Pons (tissue), 1 donor: ENCODE measurements at places on chromosomes 3 and 15.

- no peak for DNase-seq
Observed at GRCh38 chr3:127674101-127674721, 1.5 kb downstream of the ABTB1 start.

DNA sequence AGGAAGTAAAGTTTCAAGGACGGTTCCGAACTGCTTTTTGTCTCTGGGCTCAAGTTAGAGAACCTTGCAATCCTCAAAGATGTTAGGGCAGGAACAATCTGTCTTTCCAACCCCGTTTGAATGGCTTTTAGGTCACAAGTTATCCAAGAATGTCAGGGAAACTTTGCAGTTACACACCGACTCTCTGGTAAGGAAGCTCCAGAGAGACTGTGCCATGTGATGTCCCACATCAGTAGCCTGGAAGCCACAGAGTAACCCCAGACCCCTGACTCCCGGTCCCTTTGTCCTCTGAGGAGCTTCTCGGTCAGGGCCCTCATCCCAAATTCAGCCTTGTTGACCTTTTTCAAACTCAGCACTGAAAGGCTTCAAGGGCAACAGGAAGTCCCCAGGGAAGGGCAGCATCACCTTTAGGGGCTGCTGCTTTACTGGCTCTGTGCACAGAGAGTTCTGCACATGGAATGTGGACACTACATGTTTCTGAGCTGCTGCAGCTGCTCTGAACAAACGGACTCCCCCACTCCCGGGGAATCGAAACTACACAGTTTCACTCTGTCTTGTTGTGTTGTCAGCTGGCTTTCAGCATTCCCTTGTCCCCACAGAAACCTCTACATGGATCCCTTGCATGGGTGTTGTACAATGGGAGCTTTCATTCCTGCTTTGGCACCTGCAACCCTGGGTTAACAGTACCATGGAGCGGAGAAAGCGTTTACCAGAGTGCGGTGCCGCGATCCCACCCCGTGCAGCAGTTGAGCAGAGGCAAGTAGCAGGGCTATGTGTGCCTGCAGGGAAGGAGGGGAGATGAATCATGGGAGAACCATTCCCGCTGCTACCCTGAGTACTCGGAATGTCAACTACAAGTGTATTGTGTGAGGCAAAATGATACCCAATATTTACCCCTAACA, 408.2 kb upstream of the THBS1 start:
- peak; percentile 63 for DNase-seq

DNA sequence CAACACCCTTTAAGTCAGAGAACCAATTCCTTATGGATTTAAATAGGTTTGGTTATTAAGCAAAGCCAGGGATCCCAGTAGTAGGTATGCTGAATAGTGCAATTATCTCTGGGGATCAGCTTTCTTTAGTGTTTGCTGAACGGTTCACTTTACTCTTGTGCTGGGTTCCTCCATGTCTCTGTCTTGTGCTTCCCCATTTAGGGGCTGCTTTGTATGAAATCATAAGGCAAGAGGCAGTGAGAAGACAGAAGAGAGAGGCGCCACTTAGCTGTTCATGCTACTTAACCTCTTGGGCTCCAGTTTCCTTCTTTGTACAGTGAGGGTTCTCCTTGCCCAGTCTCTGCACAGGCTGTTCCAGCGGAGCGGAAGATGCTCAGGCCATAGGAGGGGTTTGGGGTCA, 3.5 kb downstream of the ST6GAL1 start:
- DNase-seq, result no peak

- no peak for DNase-seq
Observed at GRCh38 chr15:69526081-69527061, 73.8 kb downstream of the RPLP1 start.

DNA sequence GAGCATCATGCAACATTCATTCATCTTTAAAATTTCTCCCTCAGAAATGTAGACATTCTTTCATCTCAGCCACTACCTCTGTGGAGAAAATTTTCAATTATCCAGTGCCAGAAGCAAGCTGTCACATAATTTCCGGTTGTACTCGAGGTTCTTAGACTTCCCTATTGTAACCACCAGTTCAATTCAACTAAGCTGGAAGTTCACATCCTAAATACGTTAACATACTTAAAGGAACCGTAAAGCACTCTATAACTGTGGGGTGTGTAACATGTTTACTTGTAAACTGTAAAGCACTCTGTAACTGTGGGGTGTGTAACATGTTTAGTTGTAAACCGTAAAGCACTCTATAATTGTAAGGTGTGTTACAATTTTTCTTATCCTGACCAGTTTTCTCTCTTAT, 150.3 kb downstream of the PLCL2 start:
- no peak for DNase-seq

- no peak for DNase-seq
Observed at GRCh38 chr3:45994419-45995235, 997 bp downstream of the FYCO1 start.

- DNase-seq, result no peak
Observed at GRCh38 chr15:99696096-99696495, 37.1 kb downstream of the LYSMD4 start.

DNA sequence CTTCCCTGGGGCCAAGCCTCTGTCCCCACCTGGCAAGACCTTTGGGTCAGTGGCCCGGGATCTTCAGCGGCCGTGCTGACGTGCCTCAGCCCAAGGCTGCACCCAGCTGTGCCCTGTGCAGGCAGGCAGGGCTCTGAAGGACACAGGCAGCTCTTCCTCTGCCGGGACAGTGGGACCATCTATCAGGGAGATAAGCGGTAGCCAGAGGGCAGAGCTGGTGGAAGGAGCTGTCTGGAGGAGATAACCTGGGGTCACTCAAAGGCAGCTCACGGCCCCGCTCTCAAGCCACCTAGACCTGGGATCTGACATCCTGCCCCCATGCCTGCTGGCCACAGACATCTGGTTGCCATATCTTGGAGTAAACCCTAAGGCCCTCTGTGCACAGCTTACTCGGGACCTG, 27.3 kb downstream of the DUSP7 start:
- DNase-seq, result no peak

- peak; percentile 84 for DNase-seq
Observed at GRCh38 chr15:51281368-51281967, 56.9 kb downstream of the CYP19A1 start.

DNA sequence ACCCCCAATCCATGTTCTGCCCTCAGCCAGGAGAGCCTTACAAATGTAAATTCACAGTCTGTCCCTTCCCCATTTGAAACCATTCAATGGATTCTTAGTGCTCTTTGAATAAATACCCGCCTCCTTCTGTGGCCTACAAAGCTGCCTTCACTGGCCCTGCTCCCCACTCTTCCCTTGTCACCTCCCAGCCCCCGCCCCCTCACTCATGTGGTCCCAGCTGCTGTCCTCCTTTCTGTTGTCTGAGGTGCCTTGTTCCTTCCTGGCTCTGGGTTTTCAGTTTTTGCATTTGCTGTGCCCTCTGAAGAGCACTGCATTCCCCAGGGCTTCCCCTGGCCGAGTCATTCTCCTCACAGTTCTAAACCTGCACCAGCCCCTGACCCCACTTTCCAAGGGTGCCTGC, 3.2 kb downstream of the EFCAB12 start:
- DNase-seq, result no peak

DNA sequence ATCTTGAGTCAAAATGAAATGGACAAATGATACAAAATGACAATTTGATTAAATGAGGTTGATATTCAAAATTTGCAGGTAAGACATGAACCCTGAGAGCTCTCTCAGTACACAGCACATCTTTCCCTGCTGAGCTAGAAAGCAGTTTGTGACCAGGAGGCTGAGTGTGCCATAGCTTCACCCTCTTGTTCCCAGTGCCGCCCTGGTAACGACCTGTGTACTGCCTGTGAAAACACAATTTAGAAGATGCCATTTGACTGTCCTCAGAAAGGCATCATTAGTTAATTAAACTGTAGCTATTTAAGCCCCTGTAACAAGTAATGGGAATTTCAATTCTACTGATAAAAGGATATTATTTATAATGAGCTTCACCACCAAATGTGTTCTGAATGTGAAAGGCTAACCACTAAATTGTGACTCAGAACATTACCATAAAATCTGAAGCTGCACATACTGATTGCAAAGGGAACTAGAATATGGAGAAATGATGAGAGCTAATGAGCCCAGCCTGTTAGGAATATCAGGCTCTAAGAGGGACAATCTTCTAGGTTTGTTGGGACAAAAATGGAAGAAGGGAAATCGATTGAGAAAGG, 212.9 kb upstream of the ARPP21 start:
- DNase-seq, result no peak

GRCh38 chr3:141122455-141123030, 71.4 kb downstream of the SPSB4 start:
- DNase-seq, result no peak

GRCh38 chr3:78901544-78901943, 866.3 kb downstream of the ROBO1 start:
- DNase-seq, result no peak

DNA sequence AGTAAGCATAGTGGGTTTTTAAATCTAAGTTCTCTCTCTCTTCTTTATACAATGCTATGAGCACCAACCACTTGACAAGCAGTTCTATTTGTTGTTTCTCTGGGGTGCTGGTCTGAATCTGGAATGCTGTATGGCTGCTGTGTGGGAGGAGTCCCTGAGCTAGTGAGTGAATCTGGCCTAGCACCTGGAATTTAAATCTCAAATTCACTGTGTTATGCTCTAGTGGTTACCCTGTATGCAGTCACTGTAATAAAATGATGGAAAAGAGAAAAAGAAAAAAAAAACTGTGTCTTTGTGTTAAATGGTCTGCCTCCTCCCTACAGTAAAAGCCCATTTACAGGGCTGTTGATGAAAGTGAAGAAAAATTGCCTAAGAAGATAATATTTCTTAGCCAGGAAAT, 155.0 kb downstream of the ATP8B4 start:
- no peak for DNase-seq

DNA sequence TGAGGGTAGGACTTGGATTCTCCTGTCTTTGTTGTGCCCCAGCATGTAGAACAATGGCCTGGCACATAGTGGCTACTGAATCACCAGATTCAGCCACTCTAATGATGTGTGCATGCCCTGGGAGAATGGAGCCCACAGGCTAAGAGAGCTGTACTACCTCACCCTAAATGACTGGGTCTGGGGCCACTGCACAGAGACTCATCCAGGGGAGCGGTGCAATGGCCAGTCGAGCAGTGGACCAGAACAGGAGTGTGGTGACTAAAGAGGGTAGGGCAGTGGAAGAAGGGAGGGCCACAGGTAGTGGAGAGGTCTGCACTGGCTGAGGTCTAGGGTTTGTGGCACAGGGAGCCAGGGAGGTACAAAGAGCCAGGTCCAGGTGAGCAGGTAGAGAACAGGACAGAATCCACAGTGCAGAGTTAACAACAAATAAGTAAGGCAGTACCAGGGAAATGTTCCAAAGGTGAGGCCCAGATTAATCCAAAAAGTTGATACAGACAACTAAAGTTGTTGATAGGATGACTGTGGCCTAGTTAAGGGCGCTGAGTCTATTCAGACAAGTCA, 142.7 kb upstream of the ATP11B start:
- no peak for DNase-seq

- no peak for DNase-seq
Observed at GRCh38 chr3:30263238-30263924, 343.0 kb upstream of the TGFBR2 start.

DNA sequence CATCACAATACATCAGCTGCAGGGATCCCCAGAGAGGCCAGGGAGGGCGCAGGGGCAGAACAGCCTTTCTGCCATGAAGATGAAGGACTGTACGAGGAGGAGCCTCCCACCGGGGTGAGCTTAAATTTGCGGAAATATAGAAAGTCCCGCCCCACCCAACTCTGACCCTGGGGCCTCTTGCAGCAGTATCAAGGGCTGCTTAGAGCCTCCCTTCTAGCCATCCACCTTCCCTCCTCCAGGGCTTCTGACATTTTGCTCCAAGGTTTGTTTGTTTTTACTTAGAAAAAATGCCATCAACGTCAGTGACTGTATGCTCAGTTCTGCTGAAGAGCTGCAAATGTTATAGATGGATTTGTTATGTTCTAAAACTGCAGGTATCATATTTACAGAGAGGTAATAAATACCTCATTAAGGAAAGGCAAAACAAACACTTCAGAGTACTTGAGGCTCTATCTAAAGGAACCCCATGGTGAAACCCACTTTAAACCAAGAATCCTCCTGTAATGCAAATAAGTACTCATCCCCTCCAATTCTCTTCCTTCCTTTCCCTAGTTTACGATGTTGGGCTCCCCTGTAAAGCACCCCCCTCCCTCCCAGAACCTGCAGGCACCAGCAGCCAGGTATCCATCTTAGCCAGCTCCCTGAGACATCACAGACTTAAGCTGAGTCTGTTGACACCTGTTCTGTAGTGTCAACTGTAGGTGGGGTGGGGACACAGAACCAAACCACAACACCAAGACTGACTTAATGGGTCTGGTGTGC, 30.5 kb downstream of the RFTN1 start:
- no peak for DNase-seq

DNA sequence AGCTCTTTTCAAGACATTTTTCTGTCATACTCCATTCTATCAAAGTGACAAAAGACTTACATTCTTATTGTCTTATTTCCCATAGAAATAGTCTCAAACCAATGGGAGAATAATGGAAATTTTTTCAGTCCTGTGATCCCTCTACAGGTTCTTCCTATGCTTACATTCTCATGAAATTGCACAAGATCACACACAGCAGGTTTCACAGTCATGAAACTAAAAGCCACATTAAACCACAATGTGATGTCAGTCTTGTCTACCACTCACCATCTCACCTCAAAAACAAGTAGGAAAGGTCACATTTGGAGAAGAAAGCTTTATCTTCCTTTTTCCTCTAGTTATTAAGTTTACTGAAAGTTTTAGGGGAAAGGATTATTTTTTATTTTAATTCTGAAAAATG, 161.0 kb upstream of the RORA start:
- DNase-seq, result no peak

GRCh38 chr15:55112706-55113105, 84.0 kb downstream of the RSL24D1 start:
- DNase-seq, result no peak

DNA sequence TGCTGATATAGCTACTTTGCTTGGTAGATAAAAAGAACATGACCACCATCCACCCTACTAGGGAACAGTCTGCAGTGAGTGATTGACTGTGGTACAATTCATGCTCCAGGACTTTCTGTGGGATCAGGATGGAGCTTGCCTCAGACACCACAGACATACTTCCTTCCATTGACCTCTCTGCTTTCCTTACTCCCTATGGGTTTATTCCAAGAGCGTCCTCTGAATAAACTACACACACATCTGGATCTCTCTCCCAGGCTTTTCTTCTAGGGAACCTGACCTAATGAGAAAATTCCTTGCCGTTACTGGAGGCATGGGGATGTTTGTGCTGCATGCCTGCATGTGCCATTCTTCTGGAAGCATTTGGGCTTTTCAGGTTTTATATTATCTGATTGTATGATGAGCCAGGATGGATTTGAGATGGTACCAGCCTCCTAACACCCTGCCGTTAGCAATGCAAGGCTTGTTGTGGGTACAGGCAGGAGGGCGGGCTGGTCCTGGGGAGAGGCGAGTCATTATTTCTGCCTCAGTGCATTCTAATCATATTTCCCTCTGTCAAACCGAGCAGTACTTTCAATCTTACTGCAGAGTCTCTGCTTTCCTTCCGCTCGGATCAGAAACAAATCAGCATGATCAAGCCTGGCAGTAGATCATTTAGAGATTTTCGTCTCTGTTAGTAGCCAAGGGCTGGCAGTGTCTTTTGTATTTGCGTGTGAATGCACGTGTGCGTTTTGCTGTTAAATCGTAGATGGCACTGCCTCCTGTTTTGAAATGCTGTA, 279.2 kb downstream of the PDCD6IP start:
- no peak for DNase-seq

- DNase-seq, result no peak
Observed at GRCh38 chr3:71317749-71318457, 265.6 kb downstream of the FOXP1 start.
